ENCODE measurements at places on chromosomes 2 and 18.

- DNase-seq: no peak
Measured at GRCh38 chr2:134705861-134706586, 12.8 kb downstream of the TMEM163 start.

DNA sequence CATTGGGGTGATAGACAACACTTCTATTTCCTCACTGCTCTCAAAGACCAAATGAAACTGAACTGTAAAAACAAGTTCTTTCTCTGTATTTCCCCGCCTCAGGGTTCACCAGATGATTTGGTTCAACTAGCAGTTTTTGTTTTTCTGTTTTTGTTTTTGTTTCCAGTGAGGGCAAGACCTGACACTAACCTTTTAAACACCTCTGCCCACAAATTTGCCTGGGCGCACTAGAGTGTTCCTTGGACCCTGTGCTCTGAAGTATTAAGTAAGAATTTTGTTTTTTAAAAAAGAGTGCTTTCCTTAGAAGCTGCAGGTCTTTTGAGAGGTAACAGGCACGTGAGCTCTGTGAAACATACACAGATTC is 92.9 kb downstream of the DYSF start:
- no peak for DNase-seq

DNA sequence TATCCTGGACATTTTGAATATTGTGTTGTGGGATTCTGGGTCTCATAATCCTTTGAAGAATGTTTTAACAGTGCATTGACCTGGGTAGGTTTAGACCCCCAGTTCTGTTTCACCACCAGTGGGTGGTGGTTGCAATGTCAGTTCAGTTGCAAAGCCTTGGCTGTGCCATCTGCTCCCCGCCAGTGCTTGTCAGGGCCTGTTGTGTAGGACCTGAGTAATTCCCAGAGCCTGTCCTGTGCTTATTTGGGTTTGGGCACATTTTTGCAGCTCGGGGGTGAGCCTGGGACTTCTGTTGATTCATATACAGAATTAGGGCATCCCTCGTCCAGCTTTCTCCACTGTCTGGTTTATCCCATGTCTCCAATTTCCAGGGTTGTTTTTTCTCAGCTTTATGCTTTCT is 24.8 kb downstream of the ATP9B start:
- no peak for DNase-seq

DNA sequence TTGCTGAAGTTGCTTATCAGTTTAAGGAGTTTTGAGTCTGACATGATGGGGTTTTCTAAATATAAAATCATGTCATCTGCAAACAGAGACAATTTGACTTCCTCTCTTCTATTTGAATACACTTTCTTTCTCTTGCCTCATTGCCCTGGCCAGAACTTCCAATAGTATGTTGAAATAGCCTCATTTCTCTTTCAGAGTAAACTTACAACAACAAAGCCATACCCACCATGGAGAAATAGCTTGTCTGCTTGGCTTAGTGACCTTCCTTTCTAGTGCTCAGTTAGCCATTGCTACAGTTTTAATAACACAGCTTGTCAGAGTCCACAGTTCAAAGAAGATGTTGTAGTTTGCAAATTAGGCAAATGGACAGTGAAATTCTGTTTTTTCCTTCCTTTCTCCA is 228.0 kb downstream of the ETAA1 start:
- no peak for DNase-seq

DNA sequence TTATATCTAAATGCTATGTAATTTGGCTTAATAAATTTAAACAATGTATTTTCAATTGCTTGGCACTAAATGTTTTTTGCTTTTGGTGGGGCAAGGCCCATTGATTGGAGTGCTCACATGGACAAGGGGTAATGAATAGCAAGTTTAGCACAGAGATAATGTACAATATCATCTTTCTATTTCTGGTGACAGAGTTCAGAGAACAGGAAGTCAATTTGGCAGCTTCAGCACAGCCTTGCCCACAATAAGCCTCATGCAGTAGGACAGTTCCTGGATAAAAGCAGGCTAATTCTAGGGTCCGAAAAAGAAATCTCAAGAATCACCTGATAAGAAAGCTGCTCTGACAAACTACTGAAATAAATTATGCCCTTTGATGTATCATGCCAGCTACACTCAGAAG is 443.9 kb upstream of the FSHR start:
- no peak for DNase-seq

Data from fibroblast of the conjunctiva (primary cell).